ENCODE measurements at places on chromosomes 7 and 10. TPM values are rescaled to one million over a fixed set of nuclear protein-coding genes. Genes with fewer than 3 reads are reported as not detected.
A peak's percentile ranks its signal among the peaks of the same experiment; 100 is the strongest.

DNA sequence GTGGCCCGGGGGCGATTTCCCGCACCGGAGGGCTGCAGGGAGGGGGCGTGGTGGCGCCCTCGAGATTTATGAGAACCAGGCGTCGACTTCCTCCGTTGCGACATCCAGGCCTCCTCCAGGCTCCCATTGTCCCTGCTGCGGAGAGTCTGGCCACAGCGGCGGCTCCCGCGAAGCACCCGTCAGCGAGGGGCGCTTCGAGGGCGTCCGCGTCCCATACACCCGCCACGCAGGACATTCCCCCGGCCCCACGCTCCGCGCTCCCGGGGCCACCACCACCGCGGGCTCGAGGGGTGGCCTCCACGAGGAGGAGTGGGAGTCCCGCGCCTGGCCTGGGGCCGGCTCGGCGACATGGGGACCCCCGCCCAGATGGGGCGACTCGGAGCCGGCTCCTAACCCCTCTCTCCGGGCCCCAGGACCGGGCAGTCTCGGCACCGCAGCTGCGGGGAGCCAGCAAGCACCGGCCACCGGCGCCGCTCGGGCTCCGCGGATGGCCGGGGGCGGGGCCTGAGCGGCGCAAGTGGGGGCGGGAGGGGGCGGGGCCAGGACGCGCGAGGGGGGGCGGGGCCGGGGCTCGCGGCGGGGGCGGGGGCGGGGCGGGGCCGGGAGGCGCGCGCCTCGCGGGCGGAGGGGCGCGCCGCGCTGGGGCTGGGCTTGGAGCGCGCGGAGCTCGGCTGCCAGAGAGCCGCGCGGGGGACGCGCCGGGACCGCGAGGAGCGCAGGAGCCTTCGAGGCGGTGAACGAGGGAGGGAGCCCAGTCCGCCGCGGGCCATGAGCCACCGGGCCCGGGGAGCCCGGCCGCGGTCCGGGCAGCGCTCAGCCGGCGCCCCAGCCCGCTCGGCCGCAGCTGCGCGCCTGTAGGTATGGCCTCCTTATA lies at the start of gene SH2B2:
TSS of gene SH2B2 (plus strand) at position 632 of the 874 bp plus-strand sequence. CDS start 13,683 bp downstream, outside the sequence.
- peak; percentile 69 for DNase-seq
- H3K27ac ChIP-seq, result peak within 1 kb of the TSS; percentile 87
- peaks cover 51% of the 10 kb centered on the region for H3K4me1 ChIP-seq
- H3K36me3 ChIP-seq, result no peaks in the 10 kb centered on the region

- H3K27ac ChIP-seq, result no peak overlapping the region
- H3K4me3 ChIP-seq, result no peak overlapping the region
- no peaks in the 10 kb centered on the region for H3K27me3 ChIP-seq
- no peaks in the 10 kb centered on the region for H3K36me3 ChIP-seq
- DNase-seq, result no peak
- H3K4me1 ChIP-seq, result peaks cover 11% of the 10 kb centered on the region
These were observed 540.7 kb downstream of the CALN1 start for GRCh38 chr7:71871446-71871845.

Gene RTKN2
- 0.08 TPM for polyA plus RNA-seq

Gene GHRHR
- not detected for polyA plus RNA-seq

Gene MOSPD3
- polyA plus RNA-seq, result 13.3 TPM

- H3K4me1 ChIP-seq, result no peaks in the 10 kb centered on the region
- no peak overlapping the region for H3K27ac ChIP-seq
- DNase-seq, result no peak
- H3K36me3 ChIP-seq, result no peaks in the 10 kb centered on the region
- no peak overlapping the region for H3K4me3 ChIP-seq
- no peaks in the 10 kb centered on the region for H3K27me3 ChIP-seq
These were observed 32.5 kb upstream of the ZNF32 start for GRCh38 chr10:43681220-43681619.

DNA sequence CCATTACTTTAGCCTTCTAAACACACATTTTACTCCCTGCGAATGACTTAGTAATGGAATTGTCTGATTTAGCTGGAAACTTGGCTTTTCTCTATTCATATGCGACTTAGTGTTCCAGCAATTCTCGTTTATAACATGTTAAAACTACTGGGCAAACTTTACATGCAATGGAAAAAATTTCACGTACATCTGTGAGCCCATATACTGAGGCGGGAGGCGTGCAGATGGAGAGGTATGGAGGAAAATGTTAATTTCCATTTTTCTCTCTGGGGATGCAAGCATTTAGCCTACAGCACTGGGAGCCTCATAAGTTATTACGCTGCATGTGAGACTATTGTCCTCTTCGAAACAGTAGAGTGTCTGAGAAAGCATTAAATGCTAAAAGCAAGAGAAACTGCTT lies 591.5 kb upstream of the ANKRD30A start:
- H3K36me3 ChIP-seq, result no peaks in the 10 kb centered on the region
- DNase-seq, result no peak
- no peaks in the 10 kb centered on the region for H3K4me1 ChIP-seq
- H3K27me3 ChIP-seq, result no peaks in the 10 kb centered on the region
- no peak overlapping the region for H3K4me3 ChIP-seq
- no peak overlapping the region for H3K27ac ChIP-seq

DNA sequence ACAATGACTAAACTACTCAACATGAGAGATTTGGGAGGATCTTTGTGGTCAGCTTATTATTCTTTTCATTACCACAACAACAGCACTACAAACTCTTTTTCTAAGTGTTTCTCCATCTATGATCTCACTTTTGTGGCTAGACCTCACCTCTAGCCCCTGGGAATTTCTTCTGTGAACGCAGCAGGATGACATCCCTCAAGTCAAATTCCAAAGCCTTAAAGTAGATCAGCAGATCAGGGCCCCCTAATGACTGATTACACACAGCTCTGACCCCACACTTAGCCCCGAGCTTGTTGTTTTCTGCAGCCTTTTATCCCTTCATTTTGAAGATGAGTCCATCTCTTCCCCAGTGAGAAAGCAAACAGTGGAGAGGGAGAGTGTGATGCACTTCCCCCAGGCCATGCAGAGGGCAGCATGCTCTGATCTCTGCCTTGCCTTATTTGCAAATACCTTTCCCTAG lies 27.3 kb downstream of the TFAM start:
- H3K4me3 ChIP-seq, result no peak overlapping the region
- no peaks in the 10 kb centered on the region for H3K4me1 ChIP-seq
- DNase-seq, result no peak
- H3K27me3 ChIP-seq, result no peaks in the 10 kb centered on the region
- no peaks in the 10 kb centered on the region for H3K36me3 ChIP-seq

DNA sequence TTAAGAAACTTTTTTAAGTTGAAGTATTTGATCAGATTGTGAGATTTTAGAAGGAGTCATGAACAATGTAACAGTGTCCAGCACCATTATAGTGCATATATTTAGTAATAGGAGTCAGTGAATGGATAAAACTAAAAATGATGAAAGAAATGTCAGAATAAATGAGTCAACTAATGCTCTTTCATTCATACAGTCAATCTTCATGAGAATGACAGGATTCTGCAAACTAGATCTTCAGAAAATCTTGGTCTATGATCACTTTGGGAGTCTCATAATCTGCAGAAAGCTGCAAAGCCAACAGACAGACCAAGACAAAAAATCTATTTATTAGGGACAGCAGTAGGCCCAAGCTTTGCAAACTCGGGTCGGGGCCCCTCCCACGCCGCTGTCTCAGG lies 710 bp downstream of the RNLS start:
- H3K27ac ChIP-seq, result peak overlapping the region; percentile 91
- no peak for DNase-seq
- H3K4me3 ChIP-seq, result peak overlapping the region; percentile 84
- H3K4me1 ChIP-seq, result peaks cover 16% of the 10 kb centered on the region
- no peaks in the 10 kb centered on the region for H3K36me3 ChIP-seq

GRCh38 chr10:6151087-6151977 lies 51.4 kb upstream of the PFKFB3 start:
- no peaks in the 10 kb centered on the region for H3K27me3 ChIP-seq
- peak; percentile 91 for DNase-seq
- peak overlapping the region; percentile 91 for H3K27ac ChIP-seq
- H3K4me3 ChIP-seq, result no peak overlapping the region
- H3K36me3 ChIP-seq, result no peaks in the 10 kb centered on the region

Gene NUTM2B
- not detected for polyA plus RNA-seq

- peaks cover 29% of the 10 kb centered on the region for H3K4me1 ChIP-seq
- no peak for DNase-seq
- no peak overlapping the region for H3K27ac ChIP-seq
- H3K36me3 ChIP-seq, result no peaks in the 10 kb centered on the region
- no peak overlapping the region for H3K4me3 ChIP-seq
- H3K27me3 ChIP-seq, result no peaks in the 10 kb centered on the region
These were observed 911 bp upstream of the ZP3 start for GRCh38 chr7:76423666-76424412.

Gene STEAP1
- polyA plus RNA-seq, result not detected

GRCh38 chr7:72416846-72417245 lies 4.7 kb upstream of the CALN1 start:
- DNase-seq, result no peak
- H3K4me1 ChIP-seq, result no peaks in the 10 kb centered on the region
- no peak overlapping the region for H3K4me3 ChIP-seq

- H3K4me3 ChIP-seq, result no peak overlapping the region
- DNase-seq, result no peak
- no peaks in the 10 kb centered on the region for H3K36me3 ChIP-seq
- no peaks in the 10 kb centered on the region for H3K27me3 ChIP-seq
- no peak overlapping the region for H3K27ac ChIP-seq
These were observed 152.8 kb upstream of the MKLN1 start for GRCh38 chr7:131174855-131175254.

GRCh38 chr7:36790311-36790787 lies 66.1 kb upstream of the AOAH start:
- no peaks in the 10 kb centered on the region for H3K27me3 ChIP-seq
- H3K4me3 ChIP-seq, result no peak overlapping the region
- no peak for DNase-seq
- H3K36me3 ChIP-seq, result no peaks in the 10 kb centered on the region
- H3K27ac ChIP-seq, result no peak overlapping the region

GRCh38 chr7:159114981-159115380 lies 29.7 kb downstream of the VIPR2 start:
- no peaks in the 10 kb centered on the region for H3K36me3 ChIP-seq
- H3K27me3 ChIP-seq, result no peaks in the 10 kb centered on the region
- DNase-seq, result no peak
- no peak overlapping the region for H3K27ac ChIP-seq

GRCh38 chr10:125620401-125620800 lies 62.6 kb downstream of the TEX36 start:
- H3K27me3 ChIP-seq, result no peaks in the 10 kb centered on the region
- H3K36me3 ChIP-seq, result no peaks in the 10 kb centered on the region
- no peak overlapping the region for H3K27ac ChIP-seq
- no peak for DNase-seq

DNA sequence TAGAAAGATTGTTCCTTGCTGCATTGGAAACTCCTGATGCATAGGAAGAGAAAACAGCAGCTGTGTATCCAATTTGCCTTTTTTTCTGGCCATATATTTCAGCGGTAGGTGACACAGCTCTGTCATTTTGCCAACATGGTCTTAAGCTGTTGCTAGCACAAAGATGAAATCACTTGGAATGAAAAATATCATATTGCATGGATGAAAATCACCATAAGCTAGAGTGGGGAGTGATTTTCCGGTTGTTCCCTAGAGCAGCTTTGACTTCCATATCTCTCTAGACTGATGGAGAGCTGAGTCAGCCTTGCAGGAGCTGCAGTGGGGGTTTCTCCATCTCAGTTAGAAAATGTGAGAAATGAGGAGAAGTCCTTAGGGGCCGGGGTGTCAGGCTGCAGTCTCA lies 38.3 kb upstream of the BTBD16 start:
- no peak overlapping the region for H3K27ac ChIP-seq
- no peaks in the 10 kb centered on the region for H3K36me3 ChIP-seq
- DNase-seq, result no peak
- H3K4me3 ChIP-seq, result no peak overlapping the region
- H3K4me1 ChIP-seq, result no peaks in the 10 kb centered on the region
- H3K27me3 ChIP-seq, result no peaks in the 10 kb centered on the region

Gene EPO
- not detected for polyA plus RNA-seq

GRCh38 chr7:84654273-84654672 lies 459.7 kb upstream of the SEMA3A start:
- no peak overlapping the region for H3K4me3 ChIP-seq
- no peak for DNase-seq
- no peaks in the 10 kb centered on the region for H3K27me3 ChIP-seq
- no peaks in the 10 kb centered on the region for H3K36me3 ChIP-seq
- no peak overlapping the region for H3K27ac ChIP-seq
- H3K4me1 ChIP-seq, result no peaks in the 10 kb centered on the region

Gene COL26A1
- polyA plus RNA-seq, result not detected

DNA sequence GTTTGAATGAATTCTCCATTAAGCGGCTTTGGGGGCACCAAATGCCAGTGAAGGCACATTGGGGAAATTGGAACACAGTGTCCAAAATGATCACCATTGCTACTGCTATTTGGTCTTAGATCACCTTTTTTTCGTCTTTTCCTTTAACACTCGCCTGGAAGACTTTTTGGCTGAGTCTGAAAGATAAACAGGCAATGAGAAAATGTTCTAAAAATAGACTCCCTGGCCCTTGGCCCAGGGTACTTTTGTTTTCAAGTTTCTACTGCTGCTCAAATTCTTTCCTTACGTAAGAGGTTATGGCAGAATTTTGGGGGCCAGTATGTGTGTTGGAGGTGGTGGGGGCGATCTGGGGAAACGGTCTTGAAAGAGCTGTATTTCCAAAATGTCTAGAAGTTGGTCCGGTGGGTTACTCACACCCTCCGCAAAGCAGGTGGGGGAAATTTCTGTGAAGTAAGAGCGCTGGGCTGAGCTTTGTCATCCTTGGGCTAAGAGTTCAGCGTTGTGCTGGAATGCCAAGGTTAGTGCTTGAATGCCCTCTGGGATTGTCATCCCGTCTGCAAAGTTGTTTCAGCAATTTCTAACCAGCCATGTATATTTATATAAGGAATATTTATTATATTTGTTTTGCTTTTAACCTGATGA lies 1.3 kb upstream of the ITPRIP start:
- no peak overlapping the region for H3K27ac ChIP-seq
- H3K36me3 ChIP-seq, result peaks cover 4% of the 10 kb centered on the region
- H3K4me1 ChIP-seq, result peaks cover 43% of the 10 kb centered on the region
- H3K4me3 ChIP-seq, result peak overlapping the region; percentile 86

Gene PCDH15
- polyA plus RNA-seq, result not detected
